Transverse colon (tissue), 4 donors: ENCODE measurements at places on chromosomes 7 and 10. TPM values are rescaled to one million over a fixed set of nuclear protein-coding genes. Genes with fewer than 3 reads are reported as not detected.

RNF148 gene
- total RNA-seq: 1.4 TPM

FAM24B gene
- 3.7 TPM for total RNA-seq

CYP3A4 gene
- total RNA-seq: not detected

MYH16 gene
- not detected for total RNA-seq

NPFFR1 gene
- total RNA-seq: not detected

- no peak for DNase-seq
- peaks cover 8% of the 10 kb centered on the region for H3K4me1 ChIP-seq
- H3K36me3 ChIP-seq: no peaks in the 10 kb centered on the region
- H3K27me3 ChIP-seq: peaks cover 59% of the 10 kb centered on the region
- H3K27ac ChIP-seq: peak overlapping the region; percentile 81
Measured at GRCh38 chr7:42233171-42233570, 3.8 kb downstream of the GLI3 start.

GRCh38 chr7:43877968-43878864 lies 8.9 kb upstream of the MRPS24 start:
- peaks cover under 1% of the 10 kb centered on the region for H3K4me1 ChIP-seq
- H3K27me3 ChIP-seq: no peaks in the 10 kb centered on the region
- DNase-seq: no peak
- no peaks in the 10 kb centered on the region for H3K36me3 ChIP-seq
- no peak overlapping the region for H3K27ac ChIP-seq

- no peak overlapping the region for H3K4me3 ChIP-seq
- peaks cover 6% of the 10 kb centered on the region for H3K27me3 ChIP-seq
- no peak for DNase-seq
Measured at GRCh38 chr7:87231711-87232110, 12.2 kb upstream of the TMEM243 start.

- H3K27me3 ChIP-seq: no peaks in the 10 kb centered on the region
- no peak overlapping the region for H3K4me3 ChIP-seq
- H3K27ac ChIP-seq: no peak overlapping the region
- DNase-seq: no peak
Measured at GRCh38 chr7:50665403-50666123, 100.4 kb upstream of the DDC start.

DNA sequence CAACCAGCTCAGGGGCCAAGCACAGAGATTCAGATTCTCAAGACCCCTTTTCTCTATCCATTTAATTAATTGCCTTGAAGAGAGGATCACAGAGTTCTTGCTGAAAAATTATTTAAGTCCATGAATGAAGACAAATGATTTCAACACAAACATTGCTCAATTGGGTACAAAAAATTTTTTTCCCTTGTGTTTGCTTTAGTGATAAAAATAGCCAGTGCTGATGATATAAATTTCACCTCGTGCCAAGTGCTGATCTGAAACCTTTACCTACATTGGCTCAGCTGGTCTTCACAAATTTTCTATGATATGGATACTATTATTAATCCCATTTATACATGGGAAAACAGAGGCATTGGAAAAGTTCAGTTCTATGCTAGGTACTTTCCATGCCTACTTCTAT lies 377.1 kb downstream of the NRG3 start:
- no peak overlapping the region for H3K4me3 ChIP-seq
- no peaks in the 10 kb centered on the region for H3K4me1 ChIP-seq
- H3K36me3 ChIP-seq: no peaks in the 10 kb centered on the region

- no peaks in the 10 kb centered on the region for H3K36me3 ChIP-seq
- H3K4me1 ChIP-seq: peaks cover 55% of the 10 kb centered on the region
- H3K4me3 ChIP-seq: no peak overlapping the region
- peak overlapping the region; percentile 97 for H3K27ac ChIP-seq
- H3K27me3 ChIP-seq: no peaks in the 10 kb centered on the region
- DNase-seq: peak; percentile 71
Measured at GRCh38 chr10:72243822-72244437, 27.9 kb upstream of the ASCC1 start.

DNA sequence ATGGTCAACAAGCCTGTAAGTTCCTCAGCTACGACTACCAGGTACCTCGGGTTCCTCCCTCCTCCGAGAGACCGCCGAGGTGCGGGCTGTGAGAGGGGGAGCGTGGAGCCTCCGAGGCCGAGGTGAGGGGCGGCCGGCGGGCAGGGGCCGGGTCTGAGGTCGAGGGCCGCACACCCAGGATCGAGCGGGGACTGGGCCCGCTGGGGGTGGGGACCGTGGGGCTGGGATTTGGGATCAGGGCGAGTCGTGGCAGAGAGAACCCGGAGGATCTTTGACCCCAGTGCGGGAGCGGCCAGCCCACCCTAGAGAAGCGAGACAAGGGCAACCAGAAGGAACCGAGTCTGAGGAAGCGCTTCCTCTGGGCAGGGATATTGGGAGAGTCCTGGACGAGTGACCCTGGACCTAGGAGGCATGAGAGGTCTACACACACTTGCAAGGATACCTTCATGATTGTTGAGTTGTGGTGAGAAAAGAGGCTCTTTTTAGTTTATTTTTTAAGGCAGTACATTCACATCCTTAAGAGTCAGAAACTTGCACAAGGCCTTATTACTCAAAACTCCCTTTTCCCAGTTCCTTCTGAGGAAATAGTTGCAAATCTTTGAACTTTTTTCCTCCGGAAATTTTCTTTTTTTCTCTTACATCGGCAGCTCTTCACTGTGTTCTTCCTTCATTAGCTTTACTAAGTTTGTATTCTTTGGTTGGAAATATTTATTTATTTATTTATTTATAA lies 395 bp downstream of the ZNF487 start:
- peaks cover 3% of the 10 kb centered on the region for H3K4me1 ChIP-seq
- no peak for DNase-seq
- peak overlapping the region; percentile 87 for H3K4me3 ChIP-seq
- no peaks in the 10 kb centered on the region for H3K27me3 ChIP-seq
- no peaks in the 10 kb centered on the region for H3K36me3 ChIP-seq

DNA sequence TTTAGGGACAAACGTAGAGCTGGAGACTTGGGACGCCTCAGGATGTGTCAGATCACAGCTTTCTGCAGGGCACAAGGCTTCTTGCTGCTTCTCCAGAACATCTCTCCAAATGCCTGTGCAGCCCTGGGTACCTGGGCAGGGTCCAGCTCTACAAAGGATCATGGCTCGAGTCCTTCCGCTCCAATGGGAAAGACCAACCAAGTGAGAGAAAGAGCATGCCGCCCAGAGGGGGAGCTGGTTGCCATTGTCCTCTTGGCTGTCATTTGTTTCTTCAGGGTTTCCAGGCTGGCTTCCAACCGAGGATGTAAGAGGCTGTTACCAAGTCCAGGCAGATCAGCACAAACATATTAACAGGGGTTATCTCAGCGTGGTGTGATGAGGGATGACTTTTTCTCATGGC lies 5.6 kb upstream of the LEP start:
- peaks cover 5% of the 10 kb centered on the region for H3K27me3 ChIP-seq

DNA sequence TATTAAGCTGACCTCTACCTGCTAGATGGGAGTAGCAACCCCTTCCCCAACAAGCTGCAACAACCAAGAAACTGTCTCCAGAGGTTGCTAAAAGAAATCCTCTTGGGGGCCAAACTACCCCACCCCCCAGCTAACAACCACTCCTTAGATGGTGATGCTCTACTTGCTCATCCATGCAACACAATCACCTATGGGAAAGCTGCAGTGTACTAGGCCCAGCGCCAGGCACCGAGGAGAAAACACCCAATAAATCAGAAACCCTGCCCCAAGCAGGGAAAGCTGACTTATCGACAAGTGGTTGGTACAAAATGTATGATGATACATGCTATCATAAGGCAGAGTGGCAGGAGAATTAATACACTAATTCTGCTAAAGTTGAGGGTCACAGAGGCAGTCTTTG lies 17.3 kb downstream of the SLC25A13 start:
- no peak for DNase-seq
- no peaks in the 10 kb centered on the region for H3K27me3 ChIP-seq
- H3K4me1 ChIP-seq: peaks cover 48% of the 10 kb centered on the region
- H3K4me3 ChIP-seq: no peak overlapping the region
- H3K27ac ChIP-seq: no peak overlapping the region

GRCh38 chr10:129433266-129433665 lies 33.8 kb upstream of the MGMT start:
- DNase-seq: no peak
- H3K4me1 ChIP-seq: no peaks in the 10 kb centered on the region
- no peak overlapping the region for H3K4me3 ChIP-seq
- H3K27ac ChIP-seq: no peak overlapping the region
- no peaks in the 10 kb centered on the region for H3K27me3 ChIP-seq

- no peaks in the 10 kb centered on the region for H3K4me1 ChIP-seq
- no peak for DNase-seq
- no peaks in the 10 kb centered on the region for H3K36me3 ChIP-seq
- H3K27ac ChIP-seq: no peak overlapping the region
- H3K27me3 ChIP-seq: peaks cover 9% of the 10 kb centered on the region
Measured at GRCh38 chr7:1779445-1779844, 109.4 kb downstream of the ELFN1 start.

GRCh38 chr7:116955340-116955739 lies 2.0 kb downstream of the ST7 start:
- no peaks in the 10 kb centered on the region for H3K27me3 ChIP-seq
- H3K4me3 ChIP-seq: no peak overlapping the region
- no peaks in the 10 kb centered on the region for H3K36me3 ChIP-seq
- peak overlapping the region; percentile 99 for H3K27ac ChIP-seq

GRCh38 chr7:12130609-12131008 lies 80.5 kb upstream of the TMEM106B start:
- no peak for DNase-seq
- H3K4me1 ChIP-seq: peaks cover 10% of the 10 kb centered on the region
- H3K27me3 ChIP-seq: no peaks in the 10 kb centered on the region
- no peaks in the 10 kb centered on the region for H3K36me3 ChIP-seq
- peak overlapping the region; percentile 43 for H3K27ac ChIP-seq

DNA sequence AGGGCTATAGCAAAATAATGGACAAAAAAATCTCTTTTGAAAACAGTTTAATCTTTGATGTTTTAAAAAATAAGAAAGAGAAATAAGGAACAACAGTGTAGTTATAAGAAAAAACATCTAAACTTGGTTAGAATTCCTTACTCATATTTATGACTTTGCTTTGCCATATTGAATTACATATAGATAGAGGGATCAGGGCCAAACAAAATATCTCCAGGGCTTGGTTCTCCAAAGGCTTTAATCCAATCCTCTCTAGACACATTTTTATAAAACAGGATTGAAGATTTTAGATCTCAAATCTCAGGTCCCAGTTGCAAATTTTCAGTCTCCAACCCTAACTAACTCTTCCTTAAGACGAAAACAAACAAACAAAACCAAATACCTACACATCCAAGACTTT lies 72.6 kb upstream of the RHOBTB1 start:
- no peaks in the 10 kb centered on the region for H3K27me3 ChIP-seq
- no peak overlapping the region for H3K27ac ChIP-seq
- no peak for DNase-seq
- H3K4me1 ChIP-seq: no peaks in the 10 kb centered on the region
- H3K36me3 ChIP-seq: no peaks in the 10 kb centered on the region

- no peaks in the 10 kb centered on the region for H3K27me3 ChIP-seq
- no peak overlapping the region for H3K4me3 ChIP-seq
- H3K4me1 ChIP-seq: no peaks in the 10 kb centered on the region
- no peak overlapping the region for H3K27ac ChIP-seq
- H3K36me3 ChIP-seq: no peaks in the 10 kb centered on the region
Measured at GRCh38 chr7:123492485-123492884, 41.9 kb downstream of the IQUB start.

DNA sequence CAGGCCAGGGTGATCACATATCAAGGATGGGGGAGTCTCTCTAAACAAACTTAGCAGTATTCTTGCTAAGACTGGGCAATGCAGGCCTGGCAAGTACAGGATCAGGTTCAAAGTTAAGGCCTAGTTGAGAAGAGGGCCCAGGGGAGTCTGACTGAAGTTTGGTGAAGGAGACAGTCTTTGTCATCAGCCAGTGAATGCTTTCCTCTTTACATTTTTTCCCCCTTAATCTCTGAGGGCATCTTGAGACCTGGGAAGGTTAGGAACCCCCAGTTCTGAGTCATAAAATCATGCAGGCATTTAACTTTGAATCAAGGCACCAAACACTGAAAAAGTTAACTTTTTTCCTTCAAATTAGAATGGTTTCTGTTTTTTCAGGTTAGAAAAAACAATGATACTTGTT lies 311.5 kb downstream of the REEP3 start:
- H3K27ac ChIP-seq: no peak overlapping the region
- H3K4me1 ChIP-seq: no peaks in the 10 kb centered on the region
- H3K36me3 ChIP-seq: no peaks in the 10 kb centered on the region
- H3K27me3 ChIP-seq: no peaks in the 10 kb centered on the region
- no peak overlapping the region for H3K4me3 ChIP-seq

- no peaks in the 10 kb centered on the region for H3K4me1 ChIP-seq
- H3K27ac ChIP-seq: no peak overlapping the region
Measured at GRCh38 chr10:105733924-105734323, 1092.8 kb downstream of the SORCS3 start.

- H3K4me3 ChIP-seq: no peak overlapping the region
- no peak overlapping the region for H3K27ac ChIP-seq
Measured at GRCh38 chr10:96208271-96208670, 63.1 kb downstream of the BLNK start.

GRCh38 chr10:93576888-93577287 lies 10.4 kb downstream of the FFAR4 start:
- H3K27ac ChIP-seq: peak overlapping the region; percentile 64
- DNase-seq: peak; percentile 36
- peaks cover 25% of the 10 kb centered on the region for H3K4me1 ChIP-seq
- H3K4me3 ChIP-seq: no peak overlapping the region

GRCh38 chr7:123417580-123417979 lies 116.8 kb downstream of the IQUB start:
- H3K4me1 ChIP-seq: no peaks in the 10 kb centered on the region
- DNase-seq: no peak
- no peak overlapping the region for H3K4me3 ChIP-seq

GRCh38 chr7:107147464-107148393 lies 21.1 kb upstream of the HBP1 start:
- no peak for DNase-seq
- no peak overlapping the region for H3K4me3 ChIP-seq
- H3K4me1 ChIP-seq: no peaks in the 10 kb centered on the region

- peak; percentile 75 for DNase-seq
- no peaks in the 10 kb centered on the region for H3K36me3 ChIP-seq
- no peak overlapping the region for H3K4me3 ChIP-seq
- peak overlapping the region; percentile 58 for H3K27ac ChIP-seq
- H3K27me3 ChIP-seq: no peaks in the 10 kb centered on the region
Measured at GRCh38 chr10:11663763-11664555, 52.5 kb upstream of the USP6NL start.
